ENCODE measurements at places on chromosomes 7 and 10.
A peak's percentile ranks its signal among the peaks of the same experiment; 100 is the strongest.

GRCh38 chr10:30348378-30348776 lies 701 bp downstream of the MTPAP start:
- H3K27ac ChIP-seq: peak overlapping the region; percentile 89
- peaks cover 17% of the 10 kb centered on the region for H3K4me1 ChIP-seq
- H3K36me3 ChIP-seq: no peaks in the 10 kb centered on the region
- no peak for DNase-seq

- H3K4me1 ChIP-seq: no peaks in the 10 kb centered on the region
- H3K27me3 ChIP-seq: peaks cover 5% of the 10 kb centered on the region
- no peak for DNase-seq
- H3K27ac ChIP-seq: no peak overlapping the region
These were observed 222.9 kb downstream of the GLRX3 start for GRCh38 chr10:130358981-130359650.

DNA sequence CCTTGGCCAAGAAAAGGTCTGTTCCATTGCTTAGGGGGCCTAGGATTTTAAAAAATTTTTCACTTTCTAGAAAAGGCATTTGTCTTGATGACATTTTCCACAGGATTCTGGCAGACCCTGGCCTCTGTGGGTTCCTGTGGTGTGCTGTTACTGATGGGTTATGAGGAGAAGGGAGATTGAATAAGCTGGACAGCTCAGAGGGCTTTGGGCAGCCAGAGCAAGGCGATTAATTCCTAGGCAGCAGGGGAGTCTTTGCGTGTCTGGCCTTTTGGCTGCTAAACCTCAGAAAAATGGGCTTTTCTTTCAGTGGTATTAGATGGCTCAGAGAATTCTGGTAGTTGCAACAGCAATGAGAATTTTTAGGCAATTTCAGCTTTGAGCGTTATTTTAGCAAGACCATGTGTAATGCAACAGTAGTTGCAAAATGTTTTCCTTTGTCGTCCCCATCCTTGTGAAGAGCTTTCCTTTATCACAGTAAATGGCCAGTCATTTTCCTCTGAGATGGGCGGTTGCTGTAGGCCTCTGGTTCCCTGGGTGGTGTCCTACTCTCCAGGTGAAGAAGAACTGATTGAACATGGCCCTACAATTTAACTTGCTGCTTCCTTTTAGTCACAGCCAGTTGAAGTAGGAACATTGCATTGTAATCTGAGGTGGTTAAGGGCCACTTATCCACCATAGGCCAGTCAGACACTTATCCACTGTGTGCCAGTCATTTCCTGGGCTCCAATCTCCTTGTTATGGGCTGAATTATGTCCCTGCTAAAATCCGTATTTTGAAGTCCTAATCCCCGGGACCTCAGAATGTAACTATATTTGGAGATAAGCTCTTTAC lies 43.2 kb downstream of the SH2D4B start:
- H3K27ac ChIP-seq: no peak overlapping the region
- no peak overlapping the region for H3K4me3 ChIP-seq
- no peak for DNase-seq
- peaks cover 11% of the 10 kb centered on the region for H3K4me1 ChIP-seq
- H3K36me3 ChIP-seq: no peaks in the 10 kb centered on the region

GRCh38 chr7:5070206-5070605 lies 24.5 kb downstream of the RBAK start:
- H3K27ac ChIP-seq: no peak overlapping the region
- H3K27me3 ChIP-seq: peaks cover 2% of the 10 kb centered on the region
- H3K4me1 ChIP-seq: no peaks in the 10 kb centered on the region
- H3K36me3 ChIP-seq: peaks cover 13% of the 10 kb centered on the region
- H3K4me3 ChIP-seq: no peak overlapping the region

GRCh38 chr10:98391578-98391991 lies 23.4 kb downstream of the PYROXD2 start:
- peaks cover 6% of the 10 kb centered on the region for H3K36me3 ChIP-seq
- no peaks in the 10 kb centered on the region for H3K27me3 ChIP-seq
- no peak for DNase-seq
- H3K4me1 ChIP-seq: peaks cover 8% of the 10 kb centered on the region
- H3K27ac ChIP-seq: no peak overlapping the region

DNA sequence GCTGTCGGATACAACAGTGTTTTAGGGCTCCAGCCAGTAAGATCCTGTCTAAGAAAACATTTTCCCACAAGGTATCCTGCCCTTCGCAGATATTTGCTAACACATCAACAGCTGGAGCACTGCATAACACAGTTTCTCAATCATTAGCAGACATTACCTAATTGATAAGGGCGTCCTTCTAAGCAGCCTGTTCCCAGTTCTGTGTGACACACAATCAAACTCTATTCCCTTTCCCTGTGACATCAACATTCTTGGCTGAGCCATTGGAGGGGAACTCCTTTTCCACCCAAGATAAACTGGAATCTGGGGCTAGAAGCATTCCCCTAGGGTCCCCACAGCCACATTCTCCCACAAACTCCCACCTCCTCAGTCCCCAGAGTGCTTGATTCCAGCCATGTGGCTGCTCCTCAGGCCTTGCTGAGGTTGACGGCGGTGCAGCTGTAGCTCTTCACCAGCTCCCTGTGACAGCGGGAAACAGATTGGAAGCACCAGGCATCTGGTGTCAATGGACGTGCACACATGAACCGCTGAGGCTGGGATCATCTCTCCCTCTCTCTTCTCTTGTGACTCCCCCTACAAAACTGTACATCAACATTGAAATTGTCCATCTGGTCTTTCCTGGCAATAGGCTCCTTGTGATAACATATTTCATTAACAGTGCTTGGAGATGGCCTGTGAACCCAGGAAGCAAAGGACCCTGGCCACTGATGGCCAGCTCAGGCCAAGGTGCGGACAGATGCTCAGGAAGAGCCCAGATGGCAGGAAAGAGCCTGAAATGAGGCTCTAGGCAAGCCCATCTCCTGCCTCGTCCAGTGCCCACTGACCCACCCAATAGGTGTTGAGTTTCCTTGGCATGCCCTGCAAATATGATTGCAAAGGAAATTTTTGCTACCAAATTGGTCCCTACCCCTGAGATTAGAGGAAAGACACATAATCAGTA lies 131.1 kb upstream of the TBX20 start:
- no peaks in the 10 kb centered on the region for H3K36me3 ChIP-seq
- H3K27ac ChIP-seq: no peak overlapping the region
- H3K4me3 ChIP-seq: no peak overlapping the region
- H3K4me1 ChIP-seq: no peaks in the 10 kb centered on the region

DNA sequence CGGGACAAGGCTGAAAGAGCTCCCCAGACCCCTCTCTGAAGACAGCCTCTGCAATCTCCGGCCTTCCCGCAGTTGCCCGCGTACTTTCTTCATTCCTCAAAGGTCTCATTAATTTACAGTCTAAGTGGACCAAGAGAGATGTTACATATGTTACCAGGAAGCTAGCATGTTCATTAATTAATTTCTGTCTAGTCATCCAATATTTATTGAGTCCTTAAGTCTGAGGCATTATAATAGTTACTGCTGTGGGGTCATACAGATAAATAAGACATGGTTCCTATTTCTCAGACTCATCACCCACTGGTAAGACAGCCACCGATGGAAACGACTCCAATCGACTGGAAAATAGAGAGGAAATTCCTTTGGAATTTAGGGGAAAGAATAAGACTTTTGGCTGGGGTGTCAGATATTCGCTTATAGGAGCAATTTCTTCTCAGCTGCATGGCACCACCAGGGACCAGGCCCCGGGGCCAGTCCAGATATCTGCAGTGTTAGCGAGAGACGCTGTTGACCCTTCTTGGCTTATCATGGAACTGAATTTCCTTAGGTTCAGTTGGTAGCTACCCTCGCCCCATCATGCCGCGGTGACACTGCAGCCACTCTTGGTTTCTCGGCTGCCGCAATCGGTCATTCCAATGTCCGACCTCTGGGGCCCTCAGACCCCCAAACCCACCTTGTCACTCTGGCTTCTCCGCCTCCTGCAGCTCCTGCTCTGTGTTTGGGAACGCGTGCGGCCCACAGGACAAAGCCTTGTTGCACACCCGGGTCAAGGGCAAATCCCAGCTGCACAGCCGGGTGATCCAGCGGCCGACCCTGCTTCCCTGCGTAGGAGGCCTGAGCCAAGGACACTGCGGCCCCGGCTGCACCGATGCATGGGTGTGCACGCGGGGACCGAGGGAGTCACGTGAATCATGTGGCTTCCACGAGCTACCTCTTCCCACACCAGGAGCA lies 383.2 kb downstream of the DNAJB6 start:
- H3K4me1 ChIP-seq: no peaks in the 10 kb centered on the region
- no peak overlapping the region for H3K27ac ChIP-seq
- no peak for DNase-seq

DNA sequence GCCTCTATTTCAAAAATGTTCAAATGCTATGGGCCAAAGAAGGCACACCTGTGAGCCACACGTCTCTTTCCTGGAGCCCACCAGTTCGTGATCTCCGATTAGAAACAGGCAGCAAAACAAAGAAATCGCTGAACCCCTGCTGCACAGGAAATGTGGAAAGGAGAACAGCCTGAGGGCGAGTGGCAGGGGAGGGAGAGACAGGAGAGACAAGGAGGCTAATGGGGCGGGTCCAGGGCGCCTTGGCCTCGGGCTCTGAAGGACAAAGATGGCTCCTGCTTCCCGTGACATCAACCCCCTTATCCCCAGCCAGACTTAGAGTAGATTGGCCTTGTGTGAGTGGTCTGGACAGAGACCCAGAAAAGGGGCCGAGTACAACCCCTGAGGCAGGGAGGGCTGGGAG lies 62.4 kb upstream of the DOCK1 start:
- no peak for DNase-seq
- no peak overlapping the region for H3K4me3 ChIP-seq
- no peaks in the 10 kb centered on the region for H3K36me3 ChIP-seq
- no peak overlapping the region for H3K27ac ChIP-seq

- H3K27me3 ChIP-seq: no peaks in the 10 kb centered on the region
- no peak overlapping the region for H3K4me3 ChIP-seq
- no peak overlapping the region for H3K27ac ChIP-seq
- no peaks in the 10 kb centered on the region for H3K4me1 ChIP-seq
- H3K36me3 ChIP-seq: no peaks in the 10 kb centered on the region
- no peak for DNase-seq
These were observed 565.2 kb downstream of the KCNMA1 start for GRCh38 chr10:77072361-77072835.

DNA sequence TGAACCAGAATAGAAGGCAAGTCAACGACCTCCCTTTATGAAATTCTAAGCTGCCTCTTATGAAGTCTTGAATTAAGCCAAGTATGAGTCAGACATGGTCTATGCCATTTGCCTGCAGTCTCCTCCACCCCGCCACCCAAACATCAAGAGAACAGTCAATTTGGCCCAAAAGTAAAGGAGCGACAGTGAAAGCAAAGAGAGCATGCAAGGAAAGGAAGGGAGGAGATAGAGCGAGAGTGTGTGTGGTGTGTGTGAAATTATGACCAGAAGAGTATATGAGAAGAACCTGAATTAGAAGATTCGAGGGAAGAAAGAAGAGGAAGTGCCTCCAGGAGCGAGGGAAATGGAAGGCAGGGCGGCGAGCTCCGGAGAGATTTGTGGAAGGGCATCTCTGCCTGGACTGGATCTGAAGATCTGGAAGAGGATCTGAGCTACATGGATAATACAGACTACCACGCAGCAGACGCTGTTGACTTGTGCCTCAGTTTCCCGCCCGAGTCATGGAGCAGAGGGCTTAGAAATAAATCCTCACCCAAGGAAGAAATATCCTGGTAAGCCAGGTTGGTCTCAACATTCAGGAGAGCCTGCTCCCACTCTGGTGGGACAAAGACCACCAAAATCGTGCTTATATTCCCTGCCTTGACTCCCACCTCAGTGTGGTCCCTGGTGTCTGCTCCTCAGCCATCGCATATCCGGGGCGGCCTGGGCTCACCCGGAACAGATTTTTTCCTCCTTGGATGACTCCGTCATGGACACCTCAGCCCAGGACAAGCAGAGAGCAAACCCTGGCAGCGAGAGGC lies 459 bp downstream of the ZDHHC6 start:
- peaks cover 28% of the 10 kb centered on the region for H3K4me1 ChIP-seq
- peak overlapping the region; percentile 99 for H3K4me3 ChIP-seq
- no peaks in the 10 kb centered on the region for H3K27me3 ChIP-seq
- H3K36me3 ChIP-seq: peaks cover 11% of the 10 kb centered on the region

DNA sequence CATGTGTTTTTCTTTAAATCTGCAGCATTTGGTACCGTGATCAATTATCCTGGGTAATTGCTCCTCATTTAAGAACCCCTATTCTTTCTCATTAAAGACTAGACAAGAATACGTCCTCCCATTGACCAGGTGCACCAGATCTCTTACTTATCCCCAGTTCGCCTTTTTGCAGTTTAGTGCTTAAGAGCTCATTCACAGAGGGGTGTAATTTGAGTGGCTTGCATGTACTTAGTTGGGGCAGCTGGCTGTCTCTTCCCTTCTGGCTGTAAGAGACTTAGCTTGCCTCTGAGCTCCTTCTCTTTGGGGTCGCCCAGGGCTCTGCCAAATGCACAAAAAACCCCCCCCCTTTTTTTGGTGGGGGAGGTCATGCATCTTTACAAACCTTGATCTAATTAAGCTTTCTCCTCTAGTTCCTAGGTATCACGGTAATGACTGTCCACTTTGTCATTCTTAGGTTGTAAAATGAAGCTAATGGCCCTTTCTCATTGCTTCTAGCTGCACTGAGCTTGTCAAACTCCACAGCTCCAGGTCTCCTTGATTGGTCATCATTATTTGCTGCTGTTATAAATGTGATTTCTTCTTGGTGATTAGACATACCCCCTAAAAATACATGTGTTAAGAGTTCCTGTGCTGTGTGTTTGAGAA lies 26.3 kb downstream of the GAD2 start:
- H3K4me3 ChIP-seq: no peak overlapping the region
- peaks cover 6% of the 10 kb centered on the region for H3K27me3 ChIP-seq
- no peak for DNase-seq
- H3K4me1 ChIP-seq: no peaks in the 10 kb centered on the region
- H3K36me3 ChIP-seq: no peaks in the 10 kb centered on the region

DNA sequence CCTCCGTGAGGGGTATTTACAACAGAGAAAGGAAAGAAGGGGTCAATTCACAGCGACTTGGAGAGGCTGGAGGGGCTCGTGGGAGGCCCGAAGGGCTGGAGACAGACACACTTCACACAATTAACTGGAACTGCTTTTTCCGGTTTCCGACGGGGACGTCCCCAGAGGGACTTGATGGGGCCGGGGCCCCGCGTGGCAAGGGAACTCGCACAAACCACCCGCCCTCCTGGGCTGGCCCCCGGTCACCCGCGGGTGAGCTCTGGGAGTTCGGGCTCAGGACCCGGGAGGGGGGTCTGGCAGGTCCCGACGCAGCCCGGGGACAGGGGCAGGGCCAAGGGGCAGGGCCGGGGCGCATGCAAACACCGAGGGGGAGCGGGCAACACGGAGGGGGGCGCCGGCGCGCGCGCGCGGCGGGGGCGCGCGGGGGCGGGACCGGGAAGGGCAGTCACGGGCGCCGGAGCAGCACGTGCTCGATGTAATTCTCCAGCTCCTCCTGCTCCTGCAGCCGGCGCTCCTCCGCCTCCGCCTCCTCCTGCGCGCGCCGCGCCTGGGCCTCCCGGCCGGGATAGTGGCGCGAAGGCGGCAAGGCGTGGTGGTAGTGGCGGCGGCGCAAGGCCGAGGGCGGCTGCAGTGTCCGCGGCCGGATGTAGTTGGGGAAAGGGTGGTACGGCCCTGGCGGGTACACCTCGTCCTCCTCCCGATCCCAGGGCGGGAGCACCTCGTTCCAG lies 2.7 kb downstream of the VGF start:
- no peaks in the 10 kb centered on the region for H3K36me3 ChIP-seq
- H3K4me1 ChIP-seq: peaks cover 45% of the 10 kb centered on the region
- H3K4me3 ChIP-seq: peak overlapping the region; percentile 32
- peaks cover 57% of the 10 kb centered on the region for H3K27me3 ChIP-seq
- no peak overlapping the region for H3K27ac ChIP-seq
- no peak for DNase-seq

GRCh38 chr10:49260644-49261296 lies 38.2 kb upstream of the C10orf71 start:
- no peak overlapping the region for H3K4me3 ChIP-seq
- H3K4me1 ChIP-seq: peaks cover 31% of the 10 kb centered on the region
- H3K27ac ChIP-seq: no peak overlapping the region
- H3K36me3 ChIP-seq: no peaks in the 10 kb centered on the region
- no peak for DNase-seq
